HuH-7 (cell line): ENCODE measurements at places on chromosomes 1 and 21.

- no peak for DNase-seq
Observed at GRCh38 chr21:45341779-45342178, 54.1 kb upstream of the POFUT2 start.

GRCh38 chr1:31588751-31589515 is 12.6 kb downstream of the TINAGL1 start:
- no peak for DNase-seq

DNA sequence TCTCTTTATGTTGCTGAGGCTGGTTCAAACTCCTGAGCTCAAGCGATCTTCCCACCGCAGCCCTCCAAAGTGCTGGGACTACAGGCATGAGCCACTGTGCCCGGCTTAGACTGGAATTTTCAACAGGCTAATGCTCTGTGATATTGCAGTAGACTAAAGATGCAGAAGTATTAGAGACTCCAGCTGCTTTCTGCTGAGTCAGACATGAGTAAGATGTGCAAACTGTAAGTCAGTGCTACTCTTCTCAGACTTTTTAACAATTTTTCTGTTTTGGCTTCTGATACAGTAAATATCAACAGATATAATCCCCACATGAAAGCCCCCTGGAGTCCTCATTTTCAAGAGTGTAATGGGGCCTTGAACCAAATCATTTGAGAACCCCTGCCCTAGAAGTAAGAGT is 29.3 kb upstream of the NLRP3 start:
- no peak for DNase-seq

- peak; percentile 23 for DNase-seq
Observed at GRCh38 chr1:154221278-154222001, 685 bp downstream of the UBAP2L start.

DNA sequence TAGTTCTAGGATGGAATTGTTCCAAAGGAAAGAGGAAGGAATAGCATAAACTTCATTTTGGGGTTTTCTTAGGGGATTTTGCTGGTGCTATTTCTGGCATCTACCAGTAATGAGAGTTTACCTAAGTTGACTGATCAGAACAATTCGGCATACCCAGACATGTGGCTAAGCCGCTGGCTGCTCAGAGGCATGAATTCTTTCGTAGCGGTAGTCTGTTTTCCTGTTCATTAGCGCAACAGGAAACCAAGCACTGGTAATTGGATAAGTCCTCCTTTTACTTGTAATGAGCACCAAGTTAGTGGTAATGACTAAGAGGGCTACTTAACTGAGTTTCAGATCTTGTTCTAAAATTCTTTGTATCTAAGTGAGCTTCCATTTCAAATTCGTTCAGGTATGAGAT is 38.6 kb downstream of the C21orf91 start:
- DNase-seq = no peak

- peak; percentile 45 for DNase-seq
Observed at GRCh38 chr1:212557739-212558692, 50.5 kb upstream of the ATF3 start.

DNA sequence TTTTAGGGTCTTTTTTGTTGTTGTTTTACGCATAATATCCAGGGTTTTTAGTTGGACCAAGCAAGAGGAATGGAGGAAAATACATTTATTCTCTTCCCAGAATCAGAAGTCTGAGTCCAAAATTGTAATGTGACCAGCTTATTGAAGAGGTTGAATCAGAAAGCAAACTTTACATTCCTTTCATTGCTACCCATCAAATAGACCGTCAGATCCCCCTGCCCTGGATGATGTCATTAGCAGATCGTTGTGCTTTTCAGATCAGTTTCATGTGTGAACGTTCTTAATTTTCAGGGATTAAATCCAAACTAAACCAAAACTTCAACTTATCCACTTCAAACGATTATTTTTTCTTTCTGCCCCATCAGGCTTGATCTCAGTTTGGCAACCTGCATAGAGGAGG is 85.7 kb upstream of the NGF start:
- no peak for DNase-seq

DNA sequence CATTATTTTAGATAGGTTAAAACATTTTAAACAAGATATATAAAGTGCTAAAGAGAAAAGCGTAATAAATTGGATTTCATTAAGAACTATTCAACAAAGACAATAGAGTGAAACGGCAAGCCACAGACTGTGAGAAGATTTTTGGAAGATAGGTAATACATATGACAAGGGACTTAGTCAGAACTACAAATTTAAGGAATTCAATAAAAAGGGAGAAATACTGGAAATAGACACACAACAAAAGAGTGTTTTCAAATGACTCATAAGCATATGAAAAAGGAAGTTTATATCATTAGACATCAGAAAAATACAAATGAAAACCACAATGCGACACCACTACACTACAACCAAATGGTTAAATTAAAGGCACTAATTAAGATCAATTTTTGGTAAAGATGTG is 90.5 kb downstream of the GDAP2 start:
- DNase-seq = no peak

- DNase-seq = no peak
Observed at GRCh38 chr1:171868217-171868803, 27.0 kb downstream of the DNM3 start.

DNA sequence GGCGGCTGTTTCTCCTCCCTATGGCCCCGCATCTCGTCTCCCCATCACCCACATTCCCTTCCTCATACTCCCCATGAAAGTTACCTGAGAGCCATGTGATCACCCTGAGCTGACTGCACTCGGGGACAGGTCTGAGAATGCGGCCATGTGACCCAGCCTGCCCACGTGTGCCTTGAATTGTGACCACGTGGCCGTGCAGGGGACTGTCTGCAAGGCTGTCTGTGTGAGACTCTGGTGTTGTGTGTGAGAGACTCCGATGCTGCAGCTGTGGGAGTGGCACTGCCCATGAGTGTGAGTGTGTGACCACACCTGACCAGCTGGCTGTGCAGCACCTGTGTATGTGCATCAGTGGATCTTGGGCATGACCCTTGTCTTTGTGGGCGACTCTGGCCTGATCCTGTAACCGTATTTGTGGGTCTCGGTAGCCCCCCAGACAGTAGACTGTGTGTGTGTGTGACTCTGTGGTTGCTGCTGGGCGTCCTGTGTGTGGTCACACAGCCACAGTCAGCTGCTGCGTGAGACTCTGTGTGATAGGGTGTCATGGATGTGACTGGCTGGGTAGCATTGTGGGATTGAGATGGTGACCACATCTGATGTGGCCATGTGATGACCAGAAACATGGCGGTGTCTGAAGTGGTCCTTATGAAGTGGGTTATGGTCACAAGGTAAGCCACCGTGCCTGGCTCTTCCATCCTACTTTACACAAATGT is 56.8 kb upstream of the KDM4A start:
- DNase-seq = no peak

DNA sequence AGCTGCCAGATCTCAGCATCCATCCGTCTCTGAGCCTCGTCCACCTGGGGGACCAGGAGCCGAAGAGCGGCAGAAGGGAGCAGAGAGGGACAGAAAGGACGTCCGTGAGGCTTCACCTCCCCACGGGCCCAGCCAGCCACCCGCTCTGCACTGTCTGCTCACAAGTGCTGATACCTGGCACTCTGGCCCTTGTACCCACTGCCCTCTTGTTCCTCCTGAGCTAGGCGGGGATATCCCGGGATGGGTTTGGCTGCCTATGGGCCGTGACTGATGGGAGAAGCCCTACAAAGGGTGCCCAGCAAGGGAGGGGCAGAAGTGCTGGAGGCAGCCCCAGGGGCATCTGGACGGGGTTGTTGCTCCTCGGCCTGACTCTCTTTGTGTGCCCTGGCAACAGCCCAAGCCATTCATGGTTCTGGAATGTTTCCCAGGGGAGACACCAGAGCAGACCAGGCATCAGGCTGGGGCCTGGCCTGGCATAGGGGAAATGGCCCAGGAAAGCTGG is 57.6 kb downstream of the LDLRAD2 start:
- no peak for DNase-seq
